ENCODE measurements at places on chromosomes 3 and 15.

DNA sequence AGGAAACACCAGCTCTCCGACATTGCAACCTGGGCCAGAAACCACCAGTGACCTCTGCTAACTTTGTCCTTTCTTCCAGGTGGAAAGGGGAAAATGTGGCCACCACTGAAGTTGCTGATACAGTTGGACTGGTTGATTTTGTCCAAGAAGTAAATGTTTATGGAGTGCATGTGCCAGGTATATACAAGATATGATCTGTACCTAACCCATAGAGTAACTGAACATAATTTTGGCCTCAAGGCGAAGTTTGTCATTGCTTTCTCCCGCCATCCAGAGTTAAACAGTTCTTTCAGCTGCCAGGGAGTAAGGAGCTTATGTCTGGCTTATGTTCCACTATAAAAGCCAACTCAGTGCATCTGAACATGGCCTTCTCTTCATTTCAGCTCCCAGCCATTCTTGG is 36.7 kb downstream of the HDC start:
- no peak for DNase-seq

GRCh38 chr3:122502941-122503340 is 11.8 kb downstream of the KPNA1 start:
- DNase-seq = no peak

DNA sequence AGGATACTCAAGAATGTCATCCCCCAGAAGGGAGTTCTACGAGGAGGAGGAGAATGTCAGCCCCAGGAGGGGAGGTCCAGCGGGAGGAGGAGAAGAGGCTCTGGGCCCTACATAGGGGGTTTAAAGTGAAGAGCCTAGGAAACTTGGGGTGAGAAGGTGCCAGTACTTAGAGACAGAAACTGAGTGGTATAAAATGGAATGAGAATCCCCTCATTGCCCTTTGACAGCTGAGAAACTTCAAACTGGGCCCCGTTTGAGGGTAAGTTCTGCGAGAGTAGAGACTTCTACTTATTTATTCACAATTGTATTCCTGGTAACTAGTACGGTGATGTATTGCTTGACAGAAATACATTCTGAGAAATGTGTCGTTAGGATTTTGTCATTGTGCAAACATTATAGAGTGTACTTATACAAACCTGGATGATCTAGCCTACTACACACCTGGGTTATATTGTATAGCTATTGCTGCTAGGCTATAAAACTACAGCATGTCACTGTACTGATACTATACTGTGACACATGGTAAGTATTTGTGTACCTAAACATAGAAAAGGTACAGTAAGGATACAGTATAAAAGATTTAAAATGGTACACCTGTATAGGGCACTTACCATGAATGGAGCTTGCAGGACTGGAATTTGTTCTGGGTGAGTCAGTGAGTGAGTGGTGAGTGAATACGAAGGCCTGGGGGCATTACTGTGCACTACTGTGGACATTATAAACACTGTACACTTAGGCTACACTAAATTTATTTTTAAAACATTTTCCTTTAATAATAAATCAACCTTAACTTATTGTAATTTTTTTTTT is 62.0 kb downstream of the TSC22D2 start:
- no peak for DNase-seq

GRCh38 chr3:110562621-110563020 is 509.0 kb upstream of the NECTIN3 start:
- no peak for DNase-seq

DNA sequence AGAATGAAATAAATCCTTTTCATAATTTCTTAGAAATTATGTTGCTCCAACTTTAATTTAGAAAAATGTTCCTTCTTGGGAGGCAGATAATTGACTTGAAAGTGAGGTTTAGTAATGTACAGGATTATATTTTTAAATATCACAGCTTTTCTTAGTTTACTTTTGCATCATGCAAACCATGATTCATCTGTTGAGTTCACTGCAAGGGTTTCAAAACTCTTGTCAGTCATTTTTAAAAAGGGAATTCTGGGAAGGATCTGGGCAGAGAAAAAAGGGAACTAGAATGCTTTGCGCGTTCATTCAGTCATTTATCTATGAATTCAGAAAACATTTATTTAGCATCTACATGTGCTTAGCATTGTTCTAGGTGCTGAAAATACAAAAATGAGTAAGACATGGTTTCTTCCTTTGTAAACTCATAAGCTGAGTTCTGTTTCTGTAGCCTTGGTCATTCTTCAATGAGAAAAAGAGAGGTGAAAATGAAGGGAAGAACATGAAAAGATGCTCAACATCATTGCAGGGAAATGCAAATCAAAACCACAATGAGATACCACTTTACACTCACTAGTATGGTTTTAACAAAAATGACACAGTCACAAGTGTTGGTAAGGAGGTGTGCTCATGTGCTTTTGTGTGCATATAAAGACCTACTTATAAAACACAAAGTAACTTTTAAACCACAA is 209.1 kb downstream of the NR1D2 start:
- DNase-seq = no peak

GRCh38 chr15:22978691-22979237 is 1.4 kb downstream of the CYFIP1 start:
- no peak for DNase-seq

- no peak for DNase-seq
These were observed 59.1 kb upstream of the RASGRP1 start for GRCh38 chr15:38623744-38624143.

GRCh38 chr3:69204315-69204957 is 82.0 kb upstream of the LMOD3 start:
- no peak for DNase-seq

- no peak for DNase-seq
These were observed 42.9 kb downstream of the PLCH1 start for GRCh38 chr3:155701882-155702465.

DNA sequence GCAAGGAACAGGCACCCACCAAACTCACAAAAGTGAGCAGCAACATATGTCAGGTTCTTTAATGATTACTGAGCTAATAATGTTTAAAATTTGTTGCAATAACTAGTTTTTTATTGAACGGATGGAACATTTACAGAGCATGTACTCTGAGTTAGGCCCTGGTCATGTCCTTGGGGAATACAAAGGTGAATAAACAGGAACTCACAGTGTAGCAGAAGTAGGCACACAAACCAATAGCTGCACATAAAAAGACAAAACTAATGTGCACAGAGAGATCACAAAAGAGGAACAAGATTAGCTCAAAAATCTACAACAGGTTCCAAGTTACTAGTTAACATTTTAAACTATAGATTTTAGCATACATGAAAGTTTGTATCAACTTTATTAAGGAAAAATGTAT is 505.3 kb upstream of the PPP2R3A start:
- DNase-seq = no peak

GRCh38 chr3:11719406-11720303 is 75.9 kb upstream of the VGLL4 start:
- peak; percentile 53 for DNase-seq

GRCh38 chr3:66014651-66015050 is 24.1 kb downstream of the MAGI1 start:
- no peak for DNase-seq

DNA sequence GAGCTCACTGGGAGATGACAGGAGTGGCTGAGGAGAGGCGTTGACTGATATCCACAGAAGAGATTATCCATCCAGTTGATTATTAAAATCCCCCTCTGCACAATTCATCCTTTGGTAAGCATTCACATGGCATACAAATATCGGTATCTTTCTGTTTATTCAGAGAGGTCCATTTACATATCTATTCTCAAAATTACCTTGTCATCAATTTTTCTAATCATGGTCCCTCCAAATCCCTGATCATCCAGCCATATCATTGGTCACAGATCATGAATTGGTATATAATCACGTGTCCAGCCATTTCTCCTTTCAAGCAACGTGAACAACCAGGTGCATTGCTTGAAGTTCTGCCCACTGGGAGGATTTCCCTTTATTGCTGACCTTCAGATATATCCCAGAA is 1321.0 kb downstream of the ROBO2 start:
- DNase-seq = no peak

DNA sequence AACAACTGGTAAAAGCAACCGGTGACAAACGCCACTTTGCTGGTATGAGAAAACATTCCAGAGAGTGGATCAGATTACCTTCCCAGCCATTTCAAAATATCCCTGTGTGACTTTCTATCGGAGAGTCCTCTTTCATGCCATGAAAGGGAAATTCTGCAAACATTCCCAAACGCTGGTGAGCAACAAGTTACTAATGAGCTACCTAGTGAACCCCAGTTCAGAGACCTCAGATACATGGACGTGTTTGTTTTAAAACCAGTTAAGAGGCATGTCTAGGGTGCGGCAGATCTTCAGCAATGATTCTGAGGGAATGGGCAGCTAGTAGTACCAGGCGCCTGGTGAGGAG is 418.2 kb upstream of the NR2F2 start:
- no peak for DNase-seq

DNA sequence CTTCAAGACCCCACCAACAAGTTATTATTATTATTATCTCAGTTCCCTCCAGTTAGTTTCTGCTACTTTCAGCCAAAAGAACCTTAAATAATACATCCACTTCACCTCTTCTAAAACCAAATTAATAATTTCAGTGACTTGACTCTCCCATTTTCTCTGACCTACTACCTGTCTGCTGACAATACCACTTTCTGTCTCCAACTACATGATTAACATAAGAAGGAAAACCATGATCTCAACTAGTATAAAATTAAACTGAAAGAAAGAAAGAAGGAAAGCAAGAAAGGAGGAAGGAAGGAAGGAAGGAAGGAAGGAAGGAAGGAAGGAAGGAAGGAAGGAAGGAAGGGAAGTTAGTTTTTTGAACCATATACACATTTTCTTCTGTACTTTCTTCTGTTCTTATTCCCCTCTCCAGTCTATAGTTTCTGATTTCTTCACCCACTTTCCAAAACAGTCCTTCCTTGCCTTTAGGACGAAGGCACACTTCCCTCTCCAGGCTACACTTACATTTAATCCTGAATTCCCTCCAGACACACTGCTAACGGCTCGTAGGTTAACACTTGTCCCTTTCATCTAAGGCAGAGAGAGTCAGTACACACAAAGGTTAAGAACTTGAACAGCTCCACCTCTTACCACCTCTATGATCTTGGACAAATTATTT is 79.5 kb upstream of the GUCA1C start:
- DNase-seq = no peak

GRCh38 chr3:37991109-37991508 is 523 bp downstream of the VILL start:
- no peak for DNase-seq

- no peak for DNase-seq
These were observed 392.0 kb upstream of the RORA start for GRCh38 chr15:61621146-61621545.

DNA sequence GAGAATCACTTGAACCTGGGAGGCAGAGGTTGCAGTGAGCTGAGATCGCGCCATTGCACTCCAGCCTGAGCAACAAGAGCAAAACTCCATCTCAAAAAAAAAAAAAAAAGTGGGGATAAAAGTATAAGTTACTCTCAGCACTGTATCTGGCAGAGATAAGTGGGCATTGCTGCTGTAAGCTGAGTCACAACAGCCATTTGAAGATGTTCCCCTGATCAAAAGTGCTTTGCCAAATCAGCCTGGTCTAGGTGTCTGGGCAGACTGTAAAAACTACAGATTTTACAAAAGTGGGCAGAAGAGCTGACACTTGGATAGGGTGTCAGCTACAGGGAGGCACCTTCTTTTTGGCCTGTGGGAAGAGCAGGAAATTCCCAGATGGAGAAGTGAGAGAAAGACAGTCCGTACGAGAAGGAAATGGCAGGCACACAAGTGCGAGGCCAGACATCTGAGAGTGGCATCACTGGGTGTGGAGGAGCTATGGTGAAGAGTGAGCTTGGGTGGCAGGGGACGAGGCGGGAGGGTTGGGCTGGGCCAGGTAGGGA is 78.5 kb downstream of the TRAK1 start:
- no peak for DNase-seq

GRCh38 chr3:134623615-134624245 is 27.1 kb downstream of the KY start:
- no peak for DNase-seq

DNA sequence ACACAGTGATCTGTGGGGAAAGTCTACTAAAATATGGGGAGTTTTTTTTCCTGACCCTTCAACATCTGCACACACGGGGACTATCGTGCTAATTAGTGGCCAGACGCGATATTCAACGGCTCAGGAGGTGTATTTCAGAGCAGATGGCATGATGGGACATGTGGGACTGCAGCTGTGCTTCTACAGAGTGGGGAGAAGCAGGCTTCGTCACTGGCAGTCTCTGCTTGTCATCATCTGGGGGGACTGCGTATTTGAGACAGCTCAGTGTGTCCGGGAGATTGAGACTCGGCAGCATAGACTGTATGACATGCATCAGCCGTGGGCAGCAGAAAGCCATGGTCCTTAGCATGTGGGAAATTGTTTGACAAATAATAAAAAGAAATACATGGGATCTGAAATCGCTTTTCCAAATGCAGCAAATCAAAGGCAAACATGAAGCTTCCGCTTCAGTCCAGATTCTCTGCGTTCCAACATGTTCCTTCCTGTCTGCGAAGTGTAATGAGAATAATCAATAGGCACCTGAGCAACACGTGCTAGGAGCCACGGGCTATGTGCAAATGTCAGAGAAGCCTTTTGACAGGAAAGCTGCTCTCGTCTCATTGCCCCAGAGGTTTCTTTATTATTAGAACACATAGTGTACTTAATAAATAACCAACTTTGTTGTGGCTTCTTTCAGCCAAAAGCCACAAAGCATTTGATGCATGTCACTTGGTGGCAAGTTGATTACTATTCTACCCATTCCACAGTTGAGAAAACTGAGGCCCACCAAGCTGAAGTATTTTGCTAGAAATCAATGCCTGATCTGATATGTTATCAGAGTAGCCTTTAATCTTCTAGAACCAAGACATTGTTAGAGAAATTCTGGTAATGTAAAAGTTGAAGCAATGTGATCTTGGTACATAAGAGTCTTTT is 276.3 kb downstream of the RYR3 start:
- DNase-seq = no peak
